Iris pigment epithelial cell (primary cell): ENCODE measurements at places on chromosomes 6 and 20.

DNA sequence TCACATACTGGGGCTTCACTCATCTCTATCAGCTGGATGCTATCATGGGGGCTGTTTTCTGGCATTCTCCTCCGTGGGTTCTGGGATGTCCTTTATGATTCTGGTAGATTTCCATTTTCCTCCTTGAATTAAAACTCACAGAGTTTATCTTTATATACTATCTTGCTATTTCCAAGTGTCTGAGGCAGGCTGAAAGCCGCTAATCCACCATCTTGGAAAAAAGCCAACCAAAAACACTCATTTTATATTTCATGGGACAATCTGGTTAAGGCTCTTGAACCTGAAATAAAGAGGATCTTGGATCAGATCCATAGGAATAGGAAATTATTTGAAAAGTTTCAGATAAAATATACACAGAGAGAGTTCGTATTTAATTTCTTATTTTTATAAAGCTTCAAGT is 86.0 kb downstream of the AFG1L start:
- no peak for DNase-seq

DNA sequence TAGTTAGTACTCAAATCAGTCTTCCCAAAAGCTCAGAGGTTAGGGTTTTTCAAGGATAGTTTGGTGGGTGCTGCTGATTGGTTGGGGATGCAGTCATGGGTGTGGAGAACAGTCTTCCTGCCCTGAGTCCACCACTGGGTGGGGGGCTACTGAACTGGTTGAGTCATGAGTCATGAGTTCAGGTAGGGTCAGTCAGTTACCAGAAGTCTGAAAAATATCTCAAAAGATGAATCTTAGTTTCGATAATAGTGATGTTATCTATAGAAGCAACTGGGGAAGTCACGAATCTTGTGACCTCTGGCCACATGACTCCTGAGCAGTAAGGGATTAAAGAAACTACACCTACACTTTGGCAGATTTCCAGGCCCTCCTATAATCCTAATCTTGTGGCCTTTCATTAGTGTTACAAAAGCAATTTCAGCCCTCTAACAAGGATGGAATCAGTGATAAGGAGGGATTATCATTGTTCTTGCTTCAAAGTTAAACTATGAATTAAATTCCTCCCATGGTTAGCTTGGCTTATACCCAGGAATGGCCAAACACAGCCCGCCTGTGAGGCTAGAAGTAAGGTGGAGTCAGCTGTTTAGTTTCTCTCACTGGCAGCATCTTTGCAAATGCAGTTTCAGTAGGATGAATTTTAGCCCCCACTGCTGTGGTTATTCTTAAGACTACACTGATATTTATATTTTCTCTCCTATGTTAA is 33.3 kb upstream of the NKAIN2 start:
- peak; percentile 22 for DNase-seq

GRCh38 chr20:45621593-45621992 is 7.9 kb upstream of the WFDC10A start:
- no peak for DNase-seq

GRCh38 chr6:137677709-137678108 is 183.5 kb upstream of the OLIG3 start:
- peak; percentile 40 for DNase-seq

- no peak for DNase-seq
These were observed 17.3 kb upstream of the IBTK start for GRCh38 chr6:82264824-82265223.
